ENCODE measurements at places on chromosomes 7 and 10. TPM values are rescaled to one million over a fixed set of nuclear protein-coding genes. Genes with fewer than 3 reads are reported as not detected.

GRCh38 chr7:21355406-21355874 is 72.4 kb upstream of the SP4 start:
- DNase-seq, result peak; percentile 56

PNLIPRP3 gene
- not detected for total RNA-seq

PPP1R17 gene
- total RNA-seq, result not detected

GRCh38 chr10:128518000-128518399 is 391.8 kb upstream of the MKI67 start:
- DNase-seq, result no peak

FAM221A gene
- 4.7 TPM for total RNA-seq

DNA sequence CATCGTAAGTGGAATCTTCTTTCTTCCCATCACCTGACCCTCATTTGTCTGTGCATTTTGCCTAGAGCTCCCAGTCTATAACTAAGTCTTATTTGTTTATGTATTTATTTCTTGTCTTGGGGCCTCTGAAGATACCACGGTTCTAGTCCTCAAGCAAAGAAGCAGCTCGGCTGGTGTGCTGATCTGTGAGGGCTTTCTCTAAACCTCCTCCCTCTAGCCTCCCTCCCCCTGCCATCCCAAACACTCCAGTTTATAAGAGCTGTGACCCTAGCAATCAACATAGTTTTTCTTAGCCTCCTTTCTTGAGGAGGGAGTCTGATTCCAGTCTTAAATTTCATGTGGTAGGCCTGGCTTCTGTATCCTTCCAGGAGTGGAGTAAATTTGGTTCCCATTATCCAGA is 15.7 kb upstream of the NDUFA5 start:
- no peak for DNase-seq

DNA sequence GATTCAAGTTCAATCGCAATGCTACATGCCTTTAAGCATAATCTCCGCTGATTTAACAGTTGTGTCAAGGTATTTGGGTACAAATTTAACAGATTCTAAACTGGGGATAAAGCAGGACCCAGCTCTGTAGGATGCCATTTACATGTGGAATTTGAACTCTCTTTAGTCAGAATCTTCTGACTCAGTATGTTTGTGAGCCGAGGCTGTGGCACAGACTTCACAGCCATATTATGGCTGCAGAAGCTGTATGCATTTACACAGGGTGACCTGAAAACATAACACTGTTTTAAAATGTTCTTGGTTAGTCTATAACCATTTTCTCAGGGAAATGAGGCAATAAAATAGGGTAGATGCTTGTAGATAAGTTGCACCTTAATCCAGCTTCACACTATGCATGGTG is 8.7 kb downstream of the PDLIM1 start:
- DNase-seq, result no peak

DNA sequence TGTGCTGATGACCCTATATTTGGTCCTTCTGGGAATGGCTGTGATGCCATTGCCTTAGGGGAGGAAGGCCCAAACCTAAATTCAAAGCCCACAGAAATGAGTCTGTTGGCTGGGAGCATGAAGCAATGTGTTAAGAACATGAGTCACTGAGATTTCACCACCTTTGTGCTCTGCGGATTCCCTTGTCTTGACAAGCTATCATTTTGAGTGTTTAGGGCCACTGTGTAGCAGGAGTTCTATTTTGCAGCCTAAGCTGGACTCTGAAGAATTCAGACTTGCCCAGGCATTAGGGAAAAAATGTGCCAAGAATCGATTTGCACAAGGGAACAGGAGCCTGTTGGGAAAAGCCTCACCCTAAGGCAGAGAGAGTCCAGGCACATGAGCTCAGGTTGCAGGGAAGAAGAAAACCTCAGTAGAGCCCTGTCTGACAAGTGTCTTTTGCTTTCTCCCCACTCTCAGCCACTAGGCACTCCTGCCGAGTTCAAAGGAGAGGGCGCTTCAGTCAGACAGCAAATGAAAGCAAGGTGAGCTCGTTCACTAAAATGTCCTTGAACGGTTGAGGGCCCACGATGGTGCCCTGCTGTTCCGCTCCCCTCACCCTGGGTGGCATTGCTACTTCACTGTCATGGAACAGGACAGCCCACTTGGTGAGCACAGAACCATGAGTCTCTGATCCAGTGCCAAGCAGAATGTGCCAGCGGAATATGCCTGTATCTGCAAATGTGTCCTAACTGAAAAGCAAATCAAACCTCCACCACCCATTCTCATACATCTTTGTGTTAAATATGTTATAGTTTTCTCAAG is 93.6 kb downstream of the PRLHR start:
- DNase-seq, result no peak

LRRC61 gene
- 23.5 TPM for total RNA-seq

DNA sequence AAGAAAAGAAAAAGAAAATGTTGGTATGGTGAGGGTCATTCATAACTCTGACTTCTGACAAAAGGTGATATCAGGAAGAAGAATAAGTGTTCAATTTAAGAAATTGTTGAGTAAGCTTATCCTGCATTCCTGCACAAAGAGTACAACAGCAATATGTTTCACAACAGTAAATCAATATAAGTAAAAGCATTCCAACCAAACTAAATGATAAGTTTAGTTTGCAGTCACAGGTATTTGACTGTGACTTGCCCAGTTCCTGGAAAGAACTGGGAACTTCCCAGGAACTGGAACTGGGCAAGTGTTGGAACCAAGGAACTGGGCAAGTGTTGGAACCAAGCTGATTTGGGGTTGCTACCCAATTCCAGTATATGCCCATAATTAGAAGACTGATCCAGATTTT is 35.0 kb downstream of the NEURL1 start:
- no peak for DNase-seq

GRCh38 chr7:5064391-5065106 is 18.9 kb downstream of the RBAK start:
- DNase-seq, result no peak

HOXA10 gene
- not detected for total RNA-seq

MMP21 gene
- total RNA-seq, result not detected

DNA sequence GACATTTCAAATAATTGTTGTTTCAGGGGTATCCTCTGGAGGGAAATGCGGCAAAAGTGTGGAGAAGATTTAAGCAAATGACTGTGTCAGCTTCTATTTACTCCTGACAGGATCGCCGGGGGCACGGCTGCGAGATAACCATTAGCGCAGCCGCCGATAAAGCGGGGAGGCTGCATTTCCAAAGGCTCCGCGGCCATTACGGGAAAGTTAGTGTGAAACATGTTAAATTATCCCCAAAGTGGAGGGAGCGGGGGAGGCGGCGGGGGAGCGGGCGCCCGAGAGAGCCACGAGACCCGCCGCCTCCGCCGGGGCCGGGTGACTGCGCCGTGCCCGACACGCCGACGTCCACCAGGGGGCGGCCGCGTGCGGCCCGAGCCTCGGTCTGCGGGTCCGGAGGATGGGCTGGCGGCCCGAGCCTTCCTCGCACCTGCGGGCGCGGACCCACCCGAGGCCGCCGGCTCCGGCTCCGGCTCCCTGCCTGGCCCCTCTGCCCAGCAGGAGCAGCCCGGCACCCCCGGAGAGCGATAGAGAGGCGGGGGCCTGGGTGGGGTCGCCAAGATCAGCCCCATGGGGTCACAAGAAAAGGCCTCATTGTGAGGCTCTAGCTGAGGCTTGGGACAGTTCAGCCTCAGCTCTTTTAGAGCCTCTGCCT is 74.4 kb upstream of the PAX2 start:
- DNase-seq, result peak; percentile 75

DNA sequence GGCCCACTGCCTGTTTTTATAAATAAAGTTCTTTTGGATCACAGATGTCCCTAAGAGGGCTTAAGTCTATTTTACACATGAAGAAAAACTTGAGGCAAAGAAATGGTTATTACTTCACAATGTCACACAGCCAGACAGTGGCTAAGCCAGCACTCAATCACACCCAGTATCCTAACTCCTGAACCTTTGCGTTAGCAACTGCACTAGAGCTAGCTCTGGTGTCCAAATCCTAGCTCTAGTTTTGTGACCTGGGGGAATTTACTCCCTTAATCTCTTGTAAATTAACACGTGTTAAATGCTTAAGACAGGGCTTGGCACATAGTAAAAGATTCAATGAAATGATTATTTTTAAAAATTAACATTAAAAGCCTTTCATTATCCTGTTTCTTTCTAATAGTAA is 49.0 kb upstream of the TPK1 start:
- no peak for DNase-seq

NPY gene
- total RNA-seq, result not detected

GRCh38 chr7:23204241-23204640 is 22.4 kb downstream of the NUP42 start:
- no peak for DNase-seq
